Mesenteric fat pad (tissue), 1 donor: ENCODE measurements at places on chromosomes 2 and 18. TPM values are rescaled to one million over a fixed set of nuclear protein-coding genes. Genes with fewer than 3 reads are reported as not detected.

DNA sequence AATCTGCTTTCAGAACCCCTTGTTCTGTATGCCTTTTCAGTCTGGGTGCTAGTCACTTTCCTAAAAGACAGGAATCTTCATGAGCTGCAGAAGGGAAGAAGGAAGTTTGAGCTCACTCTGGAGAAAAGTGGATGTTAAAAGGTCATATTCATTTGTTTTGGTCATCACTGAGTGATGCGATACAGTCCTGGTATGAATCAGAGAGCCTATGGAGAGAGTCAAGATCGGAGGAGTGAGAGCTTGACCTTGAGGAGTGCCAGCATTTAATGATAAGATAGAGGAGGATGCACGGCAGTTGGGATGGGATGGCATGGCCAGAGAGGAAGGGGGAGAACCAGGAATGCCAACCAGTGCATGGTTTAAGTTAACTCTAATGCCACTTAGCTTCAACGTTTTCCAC lies 19.6 kb downstream of the USP39 start:
- DNase-seq = no peak

- no peak for DNase-seq
These were observed 78.1 kb upstream of the SPTBN1 start for GRCh38 chr2:54377901-54378493.

DNA sequence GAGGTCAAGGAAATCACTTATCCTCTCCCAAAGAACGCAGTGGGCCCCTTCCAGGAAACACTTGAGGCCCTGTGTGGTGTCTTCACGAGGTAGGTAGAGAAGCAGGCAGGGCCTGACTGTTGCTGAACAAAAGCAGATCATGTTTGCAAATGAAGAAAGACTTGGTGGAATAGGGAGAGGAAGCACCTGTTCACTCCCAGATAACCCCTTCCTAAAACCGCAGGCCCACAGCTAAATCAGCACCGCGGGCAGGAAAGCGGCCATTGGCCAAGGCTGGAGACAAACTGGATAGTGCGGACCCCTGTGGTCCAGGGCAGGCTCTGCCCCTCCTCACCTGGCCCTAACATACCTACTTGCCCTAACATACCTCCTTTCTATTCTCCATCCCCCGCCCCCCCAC lies 64.9 kb upstream of the KLHL29 start:
- DNase-seq = no peak

DNA sequence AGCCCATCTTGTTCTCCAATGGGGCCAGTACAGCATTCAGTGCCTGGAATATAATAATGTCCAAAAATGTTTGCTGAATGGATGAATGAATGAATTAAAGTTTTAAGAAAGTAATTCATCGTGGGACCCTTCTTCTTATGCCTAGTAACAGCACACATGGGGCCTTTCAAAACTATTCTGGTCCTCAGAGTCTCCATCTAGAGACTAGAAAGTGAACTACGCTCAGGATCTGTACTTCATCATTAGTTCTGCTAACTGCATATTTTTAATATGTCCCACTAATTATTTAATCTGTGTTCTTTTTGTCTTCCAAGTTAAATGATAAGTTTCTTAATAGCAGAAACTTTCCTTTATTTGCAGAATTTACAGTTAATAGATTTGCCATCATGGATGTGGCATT lies 172.5 kb downstream of the SMAD2 start:
- no peak for DNase-seq

DNA sequence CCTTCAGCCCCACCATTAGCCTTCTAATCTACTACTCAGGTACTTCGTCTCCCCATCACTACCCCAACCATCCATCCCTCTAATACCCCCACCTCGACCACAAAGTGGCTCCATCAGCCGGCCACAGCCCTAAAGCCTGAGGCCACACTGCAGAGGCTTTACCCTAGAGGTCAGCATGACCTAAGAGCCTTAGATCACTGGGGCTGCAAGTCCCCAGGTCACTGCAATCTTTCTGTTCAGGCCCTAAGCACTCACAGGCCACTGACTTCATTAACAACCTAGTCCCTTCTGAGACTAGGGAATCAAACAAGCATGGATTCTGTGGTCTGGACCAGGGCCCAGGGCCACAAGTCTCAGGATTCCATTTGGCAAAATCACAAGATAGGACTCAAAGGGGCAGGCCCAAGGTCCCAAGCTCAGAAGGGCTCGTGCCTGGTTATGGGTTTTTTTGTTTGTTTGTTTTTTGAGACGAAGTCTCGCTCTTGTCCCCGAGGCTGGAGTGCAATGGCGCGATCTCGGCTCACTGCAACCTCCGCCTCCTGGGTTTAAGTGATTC lies 37.0 kb upstream of the PKDCC start:
- no peak for DNase-seq

Gene FBLN7
- total RNA-seq = 5.3 TPM

Gene NT5C1B
- not detected for total RNA-seq
